ENCODE measurements at places on chromosomes 2 and 18.
A peak's percentile ranks its signal among the peaks of the same experiment; 100 is the strongest.

GRCh38 chr2:159119652-159120257 lies 151.3 kb downstream of the TANC1 start:
- DNase-seq: no peak

DNA sequence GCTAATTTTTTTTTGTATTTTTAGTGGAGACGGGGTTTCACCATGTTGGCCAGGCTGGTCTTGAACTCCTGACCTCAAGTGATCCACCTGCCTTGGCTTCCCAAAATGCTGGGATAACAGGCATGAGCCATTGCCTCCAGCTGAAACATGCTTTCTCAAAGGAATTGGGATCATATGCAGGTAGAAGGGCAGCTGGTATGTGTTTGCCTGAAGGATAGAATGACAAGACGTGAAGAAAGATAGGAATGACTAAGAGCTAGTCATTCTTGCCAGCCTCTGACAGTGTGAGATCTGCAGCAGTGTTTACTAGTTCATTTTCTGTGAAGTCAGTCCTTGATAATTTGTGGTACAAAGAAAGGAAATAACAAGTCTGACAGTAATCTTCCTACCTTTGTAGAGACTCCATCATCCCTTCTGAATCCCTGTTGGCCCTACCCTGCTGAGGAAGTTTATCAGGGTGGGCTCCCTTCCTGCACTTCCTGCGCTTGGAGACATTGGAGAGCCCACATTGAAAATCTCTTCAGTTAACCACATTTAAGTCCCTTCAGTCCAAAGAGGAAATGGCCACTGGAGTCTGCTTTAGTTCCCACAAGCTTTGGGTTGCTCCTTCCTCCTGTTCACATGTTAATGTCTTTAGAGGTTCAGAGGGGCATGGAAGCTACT lies 14.7 kb downstream of the CFLAR start:
- DNase-seq: no peak

DNA sequence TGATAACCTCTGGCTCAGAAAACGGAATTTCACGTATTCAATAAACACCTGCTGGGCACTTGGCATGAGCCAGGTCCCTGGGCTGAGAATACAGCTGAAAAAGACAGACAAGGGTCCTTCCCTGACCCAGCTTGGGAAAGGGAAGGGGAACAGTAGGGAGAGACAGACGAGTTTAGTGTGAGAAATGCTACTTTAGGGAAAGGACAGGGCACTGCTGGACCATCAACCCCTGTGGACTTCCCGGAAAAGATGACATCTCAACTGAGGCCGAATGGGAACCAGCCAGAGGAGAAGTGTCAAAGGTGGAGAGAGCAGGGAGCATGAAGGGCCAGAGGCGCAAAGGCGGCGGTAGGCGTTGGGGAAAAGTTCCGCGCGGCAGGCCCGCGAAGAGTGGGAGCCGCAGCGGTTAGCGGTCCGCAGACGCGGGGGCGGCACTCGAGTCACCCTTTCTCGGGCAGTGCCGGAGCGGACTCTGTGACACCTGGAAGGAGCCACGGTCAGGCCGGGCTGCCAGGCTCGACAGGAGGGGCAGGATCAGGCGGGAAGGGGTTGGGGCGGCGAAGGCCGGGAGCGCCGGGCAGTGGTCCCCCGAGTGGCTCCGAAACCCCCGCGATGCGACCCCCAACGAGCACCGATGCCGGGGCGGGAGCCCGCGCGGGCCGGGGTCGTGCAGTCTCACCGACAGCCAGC lies 519 bp downstream of the TEX261 start:
- no peak for DNase-seq

DNA sequence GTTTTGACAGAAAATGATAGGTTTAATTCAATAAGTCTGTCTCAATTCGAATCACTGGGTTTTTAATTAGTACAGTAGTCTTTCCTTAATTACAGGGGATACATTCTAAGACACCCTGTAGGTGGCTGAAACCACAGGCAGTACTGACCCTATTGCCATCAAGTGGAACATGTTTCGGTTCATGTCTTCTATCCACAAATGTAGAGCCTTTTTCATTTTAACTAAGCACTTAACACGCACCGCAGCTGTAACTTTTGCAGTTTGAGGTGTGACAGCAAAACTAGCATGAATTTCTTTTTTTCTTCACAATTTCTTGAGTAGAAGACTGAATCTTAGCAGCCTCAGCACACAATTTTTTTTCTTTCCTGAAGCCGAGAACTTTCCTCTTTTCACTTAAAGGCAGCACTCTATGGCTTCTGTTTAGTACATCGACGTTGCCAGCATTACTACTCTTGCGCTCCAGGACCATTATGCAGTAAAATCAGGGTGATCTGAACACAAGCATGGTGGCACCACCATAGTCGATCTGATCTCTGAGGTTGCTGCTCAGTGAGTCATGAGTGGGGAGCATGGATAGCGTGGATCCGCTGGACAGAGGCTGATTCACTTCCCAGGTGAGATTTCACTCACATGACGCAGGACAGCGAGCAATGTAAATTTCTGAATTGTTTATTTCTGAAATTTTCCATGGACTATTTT lies 805.1 kb downstream of the RNF144A start:
- DNase-seq: no peak

DNA sequence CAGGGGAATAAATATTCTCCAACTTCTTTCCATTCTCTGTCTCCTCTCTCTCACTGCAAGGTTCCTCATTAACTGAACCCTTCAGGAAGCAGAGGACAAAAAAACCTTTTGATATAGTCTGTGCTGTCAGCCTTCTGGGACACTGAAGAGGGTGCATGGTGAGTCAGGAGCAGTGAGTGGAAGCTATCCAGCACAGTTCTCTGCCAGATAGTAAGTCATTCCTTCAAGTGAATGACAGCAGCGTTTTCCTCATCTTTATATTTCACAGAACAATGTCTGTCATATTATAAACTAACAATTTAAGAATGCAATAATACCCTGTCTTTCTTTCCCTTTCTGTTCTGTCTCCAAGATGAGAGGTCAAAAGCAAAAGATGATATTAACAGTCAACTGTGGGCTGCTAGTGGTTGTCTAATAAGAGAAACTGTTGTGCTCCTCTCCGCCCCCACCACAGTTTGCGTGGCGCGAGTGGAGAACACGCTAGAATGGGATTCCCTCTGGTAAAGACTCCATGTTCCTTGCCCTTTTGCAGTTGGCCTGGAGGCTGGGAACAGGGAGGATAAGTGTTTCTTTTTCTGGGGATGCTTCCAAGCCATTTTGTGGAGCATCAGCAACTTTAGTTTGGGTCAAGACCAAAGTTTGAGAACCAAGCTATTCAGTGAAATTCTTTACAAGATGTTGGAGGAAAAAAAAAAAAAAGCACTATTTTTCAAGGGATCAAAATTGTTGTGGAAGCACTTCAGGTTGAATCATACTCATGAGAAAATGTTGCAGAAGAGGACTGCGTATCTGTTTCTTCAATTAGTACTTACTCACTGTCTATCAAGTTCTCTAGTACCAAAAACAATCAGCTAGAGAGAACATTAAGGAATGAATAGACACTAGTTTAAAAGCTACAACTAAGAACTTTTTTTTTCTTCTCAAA lies 430.2 kb downstream of the SETBP1 start:
- DNase-seq: no peak

GRCh38 chr2:160429248-160430000 lies 64.2 kb downstream of the RBMS1 start:
- DNase-seq: no peak

DNA sequence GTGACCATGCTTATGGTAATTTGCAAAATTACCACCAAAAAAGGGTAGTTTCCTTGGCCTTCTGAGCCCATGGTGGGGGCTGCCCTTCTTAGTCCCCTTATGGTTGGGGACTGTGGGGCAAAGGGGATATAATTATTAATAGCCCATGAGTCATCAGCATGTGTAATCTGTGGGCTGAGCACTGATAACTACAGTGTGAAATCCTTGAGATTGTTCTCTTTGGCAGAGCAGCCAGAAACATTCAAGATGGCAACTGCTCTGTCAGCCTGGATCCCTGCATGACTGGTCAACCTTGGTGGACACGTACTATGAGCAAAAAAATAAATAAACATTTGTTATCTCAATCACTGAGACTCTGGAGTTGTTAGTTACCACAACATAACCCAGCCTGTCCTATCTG lies 61.3 kb downstream of the MGAT4A start:
- DNase-seq: no peak

- DNase-seq: no peak
Measured at GRCh38 chr2:191951832-191952231, 104.9 kb upstream of the CAVIN2 start.

DNA sequence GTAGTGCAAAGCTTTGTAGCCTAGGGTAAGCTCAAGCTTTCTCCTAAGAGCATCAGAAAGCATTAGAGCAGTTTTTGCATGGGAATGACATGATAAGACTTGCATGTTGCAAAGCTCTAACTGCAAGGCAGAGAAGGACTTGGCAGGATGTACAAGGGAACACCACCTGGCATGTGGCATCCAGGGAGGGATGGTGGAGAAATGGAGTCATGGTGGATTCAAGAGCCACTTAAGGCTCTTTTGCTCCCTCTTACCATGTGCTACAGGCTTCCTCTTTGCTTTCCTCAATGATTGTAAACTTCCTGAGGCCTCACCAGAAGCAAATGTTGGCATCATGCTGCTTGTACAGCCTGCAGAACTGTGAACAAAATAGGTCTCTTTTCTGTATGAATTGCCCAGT lies 266.0 kb downstream of the GLI2 start:
- DNase-seq: no peak

GRCh38 chr2:188937228-188938220 lies 36.6 kb upstream of the COL3A1 start:
- DNase-seq: no peak

DNA sequence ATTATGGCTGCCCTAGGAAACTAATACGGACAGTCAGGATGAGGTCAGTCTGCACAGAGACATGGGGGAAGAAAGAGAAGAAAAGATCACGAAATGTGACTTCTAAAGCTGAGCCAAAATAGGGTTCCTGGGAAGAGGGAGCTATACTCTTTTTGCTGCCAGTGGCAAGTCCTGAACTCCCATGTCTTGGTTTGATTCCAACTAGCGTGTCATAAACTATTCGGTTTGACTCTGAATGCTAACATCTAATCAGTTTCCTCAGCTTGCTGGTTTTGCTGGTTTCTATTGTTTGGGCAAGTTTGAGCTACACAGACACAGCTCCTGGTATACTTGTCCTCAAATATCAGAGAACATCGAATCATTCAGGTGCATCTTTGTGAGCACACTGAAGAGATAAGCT lies 80.5 kb upstream of the CYP1B1 start:
- no peak for DNase-seq

GRCh38 chr18:80000877-80001276 lies 12.5 kb upstream of the TXNL4A start:
- no peak for DNase-seq

DNA sequence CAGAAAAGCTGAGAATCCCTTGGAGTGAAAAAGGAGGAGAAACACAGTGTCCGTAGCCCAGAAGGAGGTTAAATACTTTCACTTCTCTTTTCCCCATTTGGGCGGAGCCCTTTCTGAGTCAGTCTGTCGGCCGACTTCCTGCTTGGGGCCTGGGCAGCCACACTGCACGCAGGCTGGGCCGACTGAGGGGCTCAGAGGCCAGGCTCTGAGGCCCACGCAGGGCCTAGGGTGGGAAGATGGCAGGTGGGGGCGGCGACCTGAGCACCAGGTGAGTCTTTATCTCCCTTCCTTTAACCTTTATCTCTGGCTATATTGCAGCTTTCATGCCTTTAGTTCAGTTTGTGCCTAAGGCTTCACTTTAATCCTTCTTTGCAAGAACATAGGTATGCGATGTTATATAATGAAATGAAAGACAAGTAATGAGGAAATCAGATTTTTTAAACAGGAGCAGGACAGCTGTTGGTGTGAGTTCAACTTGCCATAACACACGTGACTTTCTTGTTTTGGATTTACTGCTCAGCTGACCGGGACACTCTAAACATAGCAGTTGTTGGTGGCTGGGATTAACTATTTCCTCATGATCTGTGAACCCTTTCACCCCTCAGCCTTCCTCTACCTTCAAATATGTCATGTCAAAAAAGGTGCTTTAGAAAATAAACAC lies at the start of gene SP100:
TSS of gene SP100 (plus strand) at position 141 of the 661 bp plus-strand sequence. CDS start at position 237, 96 bp downstream.
- peak; percentile 44 for DNase-seq

GRCh38 chr2:7844414-7844965 lies 837.4 kb upstream of the ID2 start:
- DNase-seq: no peak

DNA sequence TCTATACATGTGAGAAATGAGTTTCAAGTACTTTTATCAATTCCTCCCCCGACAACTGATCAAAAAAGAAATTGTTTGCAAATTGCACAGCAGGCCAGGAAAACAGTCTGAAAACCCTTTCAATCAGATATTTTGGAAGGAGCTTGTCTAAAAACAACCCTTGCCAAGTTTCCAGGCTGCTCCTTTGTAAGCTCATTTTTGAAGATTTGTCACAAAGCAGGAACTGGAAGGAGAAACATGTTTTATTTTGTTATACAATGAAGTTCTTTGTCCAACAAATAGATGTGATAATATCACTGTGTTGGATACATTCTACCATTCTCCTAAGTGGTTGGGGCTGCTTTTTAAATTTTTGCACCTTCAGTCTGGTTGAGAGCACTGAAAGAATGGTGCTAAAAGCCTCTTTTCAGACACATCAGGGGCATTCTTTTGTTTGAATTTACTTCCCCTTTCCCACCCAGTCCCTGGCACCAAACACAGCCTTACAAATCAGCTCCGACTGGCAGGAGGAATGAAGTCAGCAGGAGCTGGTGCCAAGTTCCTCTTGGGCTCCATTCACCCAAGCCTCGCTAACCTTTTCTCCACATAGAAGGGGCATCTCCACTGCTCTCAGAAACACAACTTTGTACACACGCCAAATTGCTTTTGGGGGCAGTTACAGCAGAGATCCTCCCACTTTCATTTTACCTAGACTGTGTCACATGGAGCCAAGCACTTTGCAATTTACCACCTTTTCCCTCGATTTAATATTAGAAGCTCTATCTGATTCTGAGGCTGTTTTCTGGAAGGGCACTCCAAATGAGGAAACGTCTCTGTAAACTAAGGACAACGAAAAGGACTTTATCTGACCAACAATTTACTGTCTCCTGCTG lies 88.0 kb downstream of the C1D start:
- no peak for DNase-seq

DNA sequence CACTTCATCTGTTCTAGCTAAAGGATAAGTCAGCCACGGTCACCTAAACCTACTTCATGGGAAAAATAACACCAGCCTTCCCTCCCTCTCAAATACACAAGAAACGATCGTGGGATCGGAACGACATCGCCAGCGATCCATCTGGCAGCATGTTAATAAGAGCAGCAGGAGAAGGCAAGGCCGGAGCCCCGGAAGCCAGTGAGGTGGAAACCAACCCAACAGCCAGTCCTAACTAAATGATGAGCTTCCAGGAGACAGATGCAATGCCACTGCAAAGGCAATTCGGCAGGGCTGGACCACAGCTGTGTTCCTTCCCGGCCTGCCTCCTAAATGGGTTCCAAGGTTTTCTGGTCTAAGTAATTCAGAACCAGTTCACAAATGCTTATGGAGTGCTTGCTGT lies 117.5 kb downstream of the TMEM163 start:
- no peak for DNase-seq

DNA sequence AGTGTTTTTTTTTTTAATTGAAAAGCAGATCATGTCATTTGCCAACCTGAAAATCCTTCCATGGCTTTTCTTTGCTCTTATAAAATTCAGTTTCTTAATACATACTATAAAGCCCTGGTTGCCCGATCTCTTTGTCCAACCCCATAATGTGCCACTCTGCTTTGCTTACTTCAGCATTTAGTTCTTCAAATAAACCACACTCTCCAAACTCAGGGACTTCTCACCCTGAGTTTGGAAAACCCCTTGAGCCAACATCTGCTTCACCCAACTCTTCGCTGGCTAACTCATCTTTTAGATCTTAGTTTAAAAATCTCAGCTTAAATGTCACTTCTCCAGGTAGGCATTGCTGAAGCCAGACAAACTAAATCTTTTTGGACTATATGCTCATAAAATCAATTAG lies 1.3 kb upstream of the STAT1 start:
- no peak for DNase-seq
